Melanocyte of skin (primary cell): ENCODE measurements at places on chromosomes 3 and 15. TPM values are rescaled to one million over a fixed set of nuclear protein-coding genes. Genes with fewer than 3 reads are reported as not detected.

The THRB gene
- total RNA-seq = under 0.01 TPM in 1 of 2 replicates, not detected in the other

The SERP1 gene
- 65.7 and 86.9 TPM in 2 replicates for total RNA-seq

The PCOLCE2 gene
- total RNA-seq = 2.5 and 3.8 TPM in 2 replicates

The IL17RD gene
- 0.69 and 2.9 TPM in 2 replicates for total RNA-seq

The LMAN1L gene
- total RNA-seq = under 0.01 and 0.15 TPM in 2 replicates

The KNG1 gene
- total RNA-seq = not detected in 2 replicates

The THSD4 gene
- total RNA-seq = 0.36 TPM in 1 of 2 replicates, not detected in the other

The SAMMSON gene
- 1.3 and 4.0 TPM in 2 replicates for total RNA-seq

The MESP2 gene
- 0.36 TPM in 1 of 2 replicates, not detected in the other for total RNA-seq

The LRRC28 gene
- total RNA-seq = 21.6 and 29.3 TPM in 2 replicates

The IL17RB gene
- total RNA-seq = under 0.01 and 0.15 TPM in 2 replicates

The RGMA gene
- 2.9 and 3.4 TPM in 2 replicates for total RNA-seq

The RAD51 gene
- 2.5 and 3.4 TPM in 2 replicates for total RNA-seq

The CCR2 gene
- total RNA-seq = not detected in 2 replicates

The PLA1A gene
- 29.9 and 65.6 TPM in 2 replicates for total RNA-seq

The RETNLB gene
- not detected in 2 replicates for total RNA-seq

The PPIB gene
- 781 and 819 TPM in 2 replicates for total RNA-seq

The ARGFX gene
- total RNA-seq = not detected in 2 replicates

The SSUH2 gene
- under 0.01 TPM in 1 of 2 replicates, not detected in the other for total RNA-seq
